ENCODE measurements at places on chromosomes 3 and 15. TPM values are rescaled to one million over a fixed set of nuclear protein-coding genes. Genes with fewer than 3 reads are reported as not detected.

The CORO2B gene
- total RNA-seq = 0.33 TPM

The STRA6 gene
- 12.9 TPM for total RNA-seq

The GNL3 gene
- total RNA-seq = 75.7 TPM

The ARIH2 gene
- 82.2 TPM for total RNA-seq

The P2RY13 gene
- total RNA-seq = not detected

The ANKUB1 gene
- total RNA-seq = not detected

The TGM5 gene
- not detected for total RNA-seq

The ALDH1L1 gene
- total RNA-seq = 7.0 TPM

The SLC12A1 gene
- total RNA-seq = not detected
